ENCODE measurements at places on chromosomes 11 and 22.

- no peak for DNase-seq
Observed at GRCh38 chr11:34869425-34869824, 46.8 kb downstream of the APIP start.

DNA sequence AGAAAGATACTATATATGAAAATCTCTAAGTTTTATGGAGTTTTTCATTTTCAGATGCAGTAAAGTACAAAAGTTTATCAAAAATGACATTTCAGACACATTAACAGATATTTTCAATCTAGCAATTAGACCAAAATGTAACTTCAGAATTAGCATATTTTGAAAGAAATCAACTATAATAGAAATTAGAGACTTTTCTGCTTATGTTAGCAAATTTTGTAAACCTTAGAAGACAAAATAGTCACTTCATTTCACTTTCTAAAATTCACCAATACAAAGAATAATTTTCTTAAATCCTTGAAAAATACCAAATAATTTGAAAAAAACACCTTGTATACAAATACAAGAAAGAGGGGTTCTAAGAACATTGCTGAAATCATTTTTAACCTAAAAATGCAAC lies 135.8 kb upstream of the FIBIN start:
- no peak for DNase-seq

DNA sequence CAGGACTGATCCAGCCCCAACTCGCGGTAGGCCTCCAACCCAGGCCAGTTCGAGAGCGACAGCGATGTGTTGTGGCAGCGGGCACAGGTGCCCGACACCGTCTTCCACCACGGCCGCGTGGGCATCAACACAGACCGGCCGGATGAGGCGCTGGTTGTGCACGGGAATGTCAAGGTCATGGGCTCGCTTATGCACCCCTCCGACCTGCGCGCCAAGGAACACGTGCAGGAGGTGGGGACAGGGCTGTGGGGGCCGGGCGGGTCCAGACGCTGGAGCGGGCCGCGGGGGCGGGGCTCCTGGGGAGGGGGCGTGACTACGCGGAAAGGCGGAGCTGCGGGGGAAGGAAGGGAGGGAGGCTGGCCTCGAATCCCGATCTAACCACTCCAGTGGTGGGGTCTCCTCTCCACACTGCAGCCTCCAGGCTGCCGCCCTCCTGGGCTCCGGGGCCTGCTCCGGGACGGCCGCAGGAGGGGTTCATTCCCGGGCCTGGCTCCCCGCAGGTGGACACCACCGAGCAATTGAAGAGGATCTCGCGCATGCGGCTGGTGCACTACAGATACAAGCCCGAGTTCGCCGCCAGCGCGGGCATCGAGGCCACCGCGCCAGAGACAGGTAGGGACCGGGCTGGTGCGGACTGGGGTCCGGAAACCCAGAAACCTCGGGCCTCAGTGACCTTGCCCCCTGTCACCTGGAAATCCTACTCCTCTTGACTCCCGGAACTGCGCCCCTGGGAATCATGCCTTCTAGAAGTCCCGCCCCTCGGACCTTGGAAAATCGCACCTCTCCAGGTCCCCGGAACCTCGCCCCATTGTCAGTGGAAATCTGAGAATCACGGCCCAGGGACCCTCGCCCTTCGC lies 14.9 kb downstream of the TMEM258 start:
- peak; percentile 36 for DNase-seq

DNA sequence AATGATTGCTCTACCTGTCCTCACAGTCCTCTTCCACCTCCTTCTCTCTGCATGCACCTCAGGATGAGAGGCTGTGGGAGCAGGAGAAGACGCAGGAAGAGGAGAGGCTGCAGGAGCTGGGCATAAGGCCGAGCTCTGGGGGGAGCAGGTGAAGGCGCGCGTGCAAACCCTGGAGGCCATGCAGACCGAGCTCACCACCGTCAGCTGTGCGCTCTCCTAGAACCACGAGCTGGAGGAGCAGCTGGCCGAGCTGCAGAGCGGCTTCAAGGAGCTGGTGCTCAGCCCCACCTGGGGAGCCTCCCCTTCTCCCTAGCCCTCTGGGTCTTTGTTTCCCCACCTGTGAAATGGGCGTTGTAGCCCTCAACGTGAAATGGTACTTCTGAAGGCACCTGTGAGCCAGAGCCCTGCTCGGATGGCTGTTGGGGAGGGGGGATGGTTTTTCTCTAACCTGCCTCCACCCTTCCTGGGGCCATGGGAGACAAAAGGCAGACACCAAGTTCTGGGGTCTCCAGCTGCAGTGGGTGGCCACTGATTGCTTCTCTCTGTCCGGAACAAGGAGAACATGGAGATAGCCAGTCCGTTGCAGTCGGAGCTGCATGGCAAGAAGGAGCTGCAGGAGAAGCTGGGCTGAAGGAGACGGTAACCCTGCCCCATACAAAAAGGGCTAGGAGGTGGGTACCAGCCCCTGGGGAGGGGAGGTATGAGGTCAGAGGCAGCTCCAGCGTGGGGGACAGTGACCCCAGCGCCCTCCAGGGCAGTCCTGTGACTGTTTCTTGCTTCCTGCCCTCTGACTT lies 65.2 kb upstream of the A4GALT start:
- DNase-seq, result no peak

DNA sequence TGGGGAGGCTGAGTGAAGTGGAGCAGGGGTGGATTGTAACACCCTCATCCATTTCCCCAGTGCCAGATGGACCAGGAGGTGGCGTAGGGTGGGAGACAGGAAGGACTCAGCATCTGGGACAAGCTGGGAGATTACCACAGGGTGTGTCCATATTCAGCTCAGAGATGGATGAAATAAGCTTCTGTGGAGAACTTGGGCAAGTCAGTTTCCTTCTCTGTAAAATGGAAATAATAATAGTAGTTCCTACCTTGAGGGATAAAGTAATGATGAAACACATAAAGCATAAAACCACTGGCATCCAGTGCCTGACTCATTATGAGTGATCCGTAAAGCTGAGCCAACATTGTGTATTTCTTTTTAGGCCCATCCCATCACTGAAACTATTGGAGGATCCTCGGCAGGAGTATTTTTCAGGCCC lies 607 bp upstream of the ROBO4 start:
- no peak for DNase-seq

DNA sequence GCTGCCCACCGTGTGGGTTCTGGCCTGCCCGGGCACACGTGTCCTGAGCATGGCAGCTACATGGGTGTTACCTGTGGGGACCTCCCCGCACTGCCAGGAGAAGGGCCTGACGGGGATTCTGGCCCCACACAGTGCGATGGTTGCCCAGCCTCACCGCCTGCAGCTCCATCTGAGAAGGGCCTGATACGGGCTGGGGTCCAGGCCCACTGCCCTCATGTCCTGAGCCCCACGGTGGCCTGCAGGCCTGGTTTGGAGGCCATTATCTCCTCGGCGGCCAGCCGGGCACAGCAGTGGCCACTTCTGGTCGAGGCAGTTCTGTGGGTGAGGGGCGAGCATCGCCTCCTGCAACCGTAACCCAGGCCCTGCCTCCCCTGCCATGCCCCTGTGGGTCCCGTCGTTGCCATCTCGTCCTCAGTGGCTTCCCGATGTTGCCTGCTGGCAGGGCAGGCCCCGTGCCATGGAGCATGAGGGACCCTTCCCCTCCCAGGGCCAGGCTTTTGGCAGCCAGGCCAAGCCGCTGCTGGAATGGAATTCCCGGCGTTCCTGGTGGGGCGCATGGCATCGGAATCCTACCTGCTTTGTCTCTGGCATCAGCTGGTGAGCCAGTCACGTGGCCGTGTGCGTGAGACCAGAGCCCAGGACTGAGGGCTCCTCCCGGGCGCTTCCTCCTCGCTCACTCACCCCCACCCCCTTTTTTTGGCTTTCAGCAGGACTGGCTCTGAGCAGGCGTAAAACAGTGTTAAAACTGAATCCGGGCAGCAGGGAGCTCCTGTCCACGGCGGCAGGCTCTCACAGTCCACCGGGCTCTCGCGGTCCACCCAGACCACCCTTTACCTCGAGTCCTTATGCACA lies 71.9 kb upstream of the PPARA start:
- no peak for DNase-seq

DNA sequence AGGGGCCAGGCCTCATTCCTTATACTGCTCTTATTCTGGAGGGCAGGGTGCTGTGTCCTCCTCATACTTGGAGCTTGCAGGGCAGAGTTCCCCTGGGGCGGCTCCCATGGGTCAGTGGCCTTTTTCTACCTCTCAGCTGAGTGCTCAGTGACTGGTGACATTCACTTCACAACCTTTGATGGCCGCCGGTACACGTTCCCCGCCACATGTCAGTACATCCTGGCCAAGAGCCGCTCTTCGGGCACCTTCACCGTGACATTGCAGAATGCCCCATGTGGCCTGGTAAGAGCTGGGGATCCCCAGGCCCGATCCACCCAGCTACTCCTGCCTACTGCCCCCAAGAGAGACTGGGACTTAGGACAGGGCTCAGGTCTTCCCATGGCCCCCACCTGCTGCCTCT lies 14.5 kb downstream of the OTOG start:
- DNase-seq, result no peak
